ENCODE measurements at places on chromosomes 6 and 20.

- no peak for DNase-seq
Observed at GRCh38 chr6:119978274-119978889, 628.8 kb upstream of the MAN1A1 start.

GRCh38 chr6:142885182-142885867, 59.7 kb downstream of the HIVEP2 start:
- DNase-seq, result peak; percentile 95

GRCh38 chr6:38831865-38832264, 116.8 kb downstream of the DNAH8 start:
- no peak for DNase-seq

GRCh38 chr6:108254433-108255410, 6.1 kb downstream of the SNX3 start:
- DNase-seq, result no peak

DNA sequence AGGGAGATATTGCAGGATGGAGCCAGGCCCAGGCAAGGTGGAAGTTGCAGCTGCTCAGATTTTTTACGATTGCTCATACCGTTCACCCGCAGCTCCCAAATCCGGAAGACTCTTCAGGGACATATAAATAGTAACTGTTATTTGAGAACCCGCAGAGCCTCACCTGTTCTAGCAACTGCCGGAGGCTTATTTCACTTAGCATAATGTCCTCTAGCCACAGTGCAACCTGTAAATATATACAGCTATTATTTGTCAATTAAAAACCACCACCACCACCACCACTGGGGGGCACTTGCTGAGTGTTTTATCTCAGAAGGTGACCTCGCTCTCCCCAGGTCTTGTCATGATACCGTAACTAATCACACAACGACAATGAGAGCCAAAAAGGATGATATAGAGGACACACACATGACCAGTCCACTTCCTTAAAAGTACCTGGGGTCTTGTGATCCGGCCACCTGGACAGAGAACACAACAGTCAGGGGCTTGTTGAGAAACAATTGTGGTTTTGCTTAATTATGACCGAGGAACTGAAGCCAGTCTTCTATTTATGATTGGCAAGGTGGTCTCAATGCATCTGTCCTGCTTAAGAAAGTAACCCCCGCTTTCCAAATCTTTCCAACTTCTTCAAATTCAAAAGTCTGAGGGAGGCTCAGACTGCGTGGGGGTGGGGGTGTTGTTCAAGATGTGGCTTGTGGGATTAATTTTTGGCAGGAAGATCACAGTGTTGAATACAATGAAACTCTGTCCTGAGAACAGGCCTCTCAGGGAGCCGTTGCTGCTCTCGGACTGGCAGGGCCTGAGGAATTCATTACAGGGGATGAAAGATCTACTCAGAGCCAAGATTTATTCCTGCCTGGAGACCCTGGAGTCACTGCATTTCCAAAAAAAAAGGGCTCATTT, 107.7 kb upstream of the PRND start:
- DNase-seq, result no peak

GRCh38 chr6:25973923-25974555, 11.4 kb downstream of the TRIM38 start:
- DNase-seq, result no peak

GRCh38 chr6:37783025-37783855, 36.3 kb upstream of the ZFAND3 start:
- DNase-seq, result no peak

GRCh38 chr6:147604373-147604772, 95.9 kb downstream of the SAMD5 start:
- no peak for DNase-seq

DNA sequence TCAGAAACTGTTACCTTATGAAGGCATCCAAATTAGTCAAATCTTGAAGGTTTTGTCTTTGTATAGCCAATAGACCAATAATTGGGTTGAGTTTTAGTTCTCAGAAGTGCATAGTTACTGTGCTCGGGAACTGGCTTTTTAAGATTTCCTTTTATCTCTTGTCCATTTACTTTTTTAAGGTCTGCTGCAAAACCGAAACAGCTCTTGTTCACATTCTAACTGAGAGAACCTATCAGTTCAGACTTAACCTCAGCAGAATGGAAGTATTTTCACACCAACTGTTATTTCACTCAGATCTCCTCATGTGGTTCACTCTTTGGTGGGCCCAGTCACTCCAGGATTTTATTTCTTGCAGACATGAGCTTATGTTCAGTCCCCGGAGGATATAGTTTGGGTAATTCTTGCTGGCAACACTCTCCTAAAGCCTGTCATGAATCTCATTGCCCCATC, 55.5 kb downstream of the TPBG start:
- DNase-seq, result no peak
